GM23338 (cell line): ENCODE measurements at places on chromosomes 4 and X. TPM values are rescaled to one million over a fixed set of nuclear protein-coding genes. Genes with fewer than 3 reads are reported as not detected.

The ADH6 gene
- 0.40 and 0.58 TPM in 2 replicates for polyA plus RNA-seq

The PTTG2 gene
- polyA plus RNA-seq = 1.1 TPM in 1 of 2 replicates, not detected in the other

The STATH gene
- polyA plus RNA-seq = not detected in 2 replicates

The FTSJ1 gene
- 38.4 and 42.8 TPM in 2 replicates for polyA plus RNA-seq

The VSIG4 gene
- polyA plus RNA-seq = not detected in 2 replicates

The IQCM gene
- 0.24 TPM in 1 of 2 replicates, not detected in the other for polyA plus RNA-seq

DNA sequence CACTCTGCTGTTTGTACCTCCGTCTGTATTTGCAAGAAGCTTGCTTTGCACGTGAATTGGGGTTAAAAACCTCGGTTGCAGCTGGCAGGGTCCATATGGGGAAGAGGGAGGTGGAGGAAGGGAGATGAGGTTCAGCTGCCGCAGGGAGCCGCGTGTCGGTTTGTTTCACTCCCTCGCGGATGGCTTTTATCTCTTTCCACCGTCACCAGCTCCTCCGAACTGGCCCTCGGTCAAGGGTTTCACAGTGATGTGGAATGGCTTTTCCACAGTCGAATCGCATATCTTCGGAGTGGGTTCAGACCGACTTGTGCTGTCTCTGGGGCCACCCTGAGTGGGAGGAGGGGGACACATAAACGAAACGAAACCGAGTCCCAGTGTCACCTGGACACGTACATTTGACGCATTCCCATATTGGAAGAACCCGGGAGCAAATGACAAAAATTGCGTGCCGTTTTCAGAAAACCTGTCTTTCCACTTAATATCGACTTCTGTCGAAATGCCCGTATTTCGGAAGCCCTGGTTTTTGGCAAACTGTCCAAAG is 929 bp downstream of the ZBTB33 start:
- DNase-seq = peak; percentile 32

GRCh38 chr4:42391981-42392380 is 5.3 kb upstream of the SHISA3 start:
- DNase-seq = no peak

- DNase-seq = peak; percentile 63
Observed at GRCh38 chr4:183797445-183798300, 107.4 kb upstream of the STOX2 start.

GRCh38 chrX:150408561-150408960 is 45.4 kb downstream of the MAMLD1 start:
- no peak for DNase-seq

DNA sequence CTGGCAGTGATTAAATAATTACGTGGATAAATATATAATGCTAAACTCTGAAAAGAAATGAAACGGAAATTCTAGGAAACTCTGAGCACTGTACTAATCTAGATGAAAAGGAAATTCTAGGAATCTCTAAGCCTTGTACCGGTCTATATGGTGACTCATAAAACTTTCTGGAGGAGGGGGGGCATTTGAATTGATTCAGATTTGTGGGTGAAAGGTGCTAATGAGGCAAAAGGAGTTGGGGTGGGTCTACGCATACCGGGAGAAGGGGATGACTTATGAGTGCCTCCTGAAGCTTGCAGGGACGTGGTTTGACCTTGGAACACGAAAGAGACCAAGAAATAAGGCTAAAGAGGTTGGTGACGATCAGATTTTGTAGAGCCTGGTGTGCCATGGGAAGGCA is 151.7 kb upstream of the CASK start:
- no peak for DNase-seq

- no peak for DNase-seq
Observed at GRCh38 chr4:1168191-1169101, 3.9 kb downstream of the SPON2 start.

- no peak for DNase-seq
Observed at GRCh38 chr4:137804906-137805495, 272.7 kb upstream of the PCDH18 start.

DNA sequence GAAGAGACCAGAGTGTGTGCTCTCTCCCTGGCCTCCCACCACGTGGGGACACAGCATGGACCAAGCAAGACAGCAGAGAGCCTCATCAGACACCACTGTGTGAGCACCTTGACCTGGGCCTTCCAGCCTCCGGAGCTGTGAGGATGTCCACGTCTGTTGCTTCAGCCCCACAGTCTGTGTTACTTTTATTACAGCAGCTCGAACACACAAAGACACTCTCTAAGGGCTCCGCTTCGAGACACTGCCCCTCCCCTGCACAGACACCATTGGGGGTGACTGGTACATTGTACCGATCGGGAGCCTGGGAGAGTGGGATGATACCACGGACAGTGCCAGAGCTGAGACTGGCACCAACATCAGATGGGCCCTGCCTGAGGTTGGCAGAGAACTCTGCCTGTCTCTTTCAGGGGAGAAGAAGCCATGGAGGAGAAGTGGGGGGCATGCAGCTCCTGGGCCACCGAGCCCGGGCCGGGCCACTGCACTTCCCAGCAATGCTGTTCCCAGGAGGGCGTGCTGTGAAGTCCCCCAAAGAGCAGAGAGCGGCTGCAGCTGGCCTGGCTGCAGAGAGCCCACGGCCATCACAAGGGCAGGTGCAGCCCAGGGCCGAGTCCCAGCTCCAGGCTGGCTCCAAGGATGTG is 48.1 kb upstream of the HMX1 start:
- no peak for DNase-seq

- peak; percentile 5 for DNase-seq
Observed at GRCh38 chr4:101707596-101707995, 82.9 kb upstream of the BANK1 start.

GRCh38 chrX:46803140-46803539 is 33.7 kb upstream of the RP2 start:
- DNase-seq = peak; percentile 37

DNA sequence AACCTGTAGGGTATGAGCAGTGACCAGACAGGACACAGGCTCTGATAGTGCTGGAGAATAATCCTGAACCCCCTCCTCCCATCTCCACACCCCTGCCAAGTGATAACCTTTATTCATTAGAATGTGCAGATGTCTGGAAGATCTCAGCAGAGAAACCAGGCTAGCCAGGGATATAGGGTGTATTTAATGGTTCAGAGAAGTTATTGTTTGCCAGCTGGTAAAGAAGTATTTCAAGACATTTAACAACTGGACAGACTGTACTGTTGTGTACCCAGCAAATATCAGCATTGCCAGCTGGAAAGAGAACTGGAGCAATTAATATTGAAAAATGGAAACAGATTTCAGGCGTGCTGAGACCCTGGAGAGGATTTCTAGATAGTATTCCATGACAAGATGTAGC is 94.5 kb downstream of the RASGEF1B start:
- no peak for DNase-seq

DNA sequence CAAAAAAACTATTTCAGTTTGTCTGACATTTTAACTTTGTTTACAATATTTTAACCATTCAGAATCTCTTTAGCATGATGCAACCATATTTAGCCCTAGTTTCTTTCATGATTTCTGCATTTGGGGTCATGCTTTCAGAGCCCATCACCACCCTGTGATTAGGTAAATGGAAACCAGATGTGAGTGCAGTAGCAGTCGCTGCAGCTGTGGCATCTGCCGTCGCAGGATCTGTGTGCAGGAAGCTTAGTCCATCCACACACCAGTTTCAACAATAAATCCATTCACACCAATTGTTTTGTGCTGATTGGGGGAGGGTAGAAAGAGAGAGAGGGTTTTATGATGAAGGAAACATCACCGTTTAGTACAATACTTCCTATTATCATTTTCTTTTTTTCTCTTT is 130.5 kb downstream of the CPEB2 start:
- no peak for DNase-seq

DNA sequence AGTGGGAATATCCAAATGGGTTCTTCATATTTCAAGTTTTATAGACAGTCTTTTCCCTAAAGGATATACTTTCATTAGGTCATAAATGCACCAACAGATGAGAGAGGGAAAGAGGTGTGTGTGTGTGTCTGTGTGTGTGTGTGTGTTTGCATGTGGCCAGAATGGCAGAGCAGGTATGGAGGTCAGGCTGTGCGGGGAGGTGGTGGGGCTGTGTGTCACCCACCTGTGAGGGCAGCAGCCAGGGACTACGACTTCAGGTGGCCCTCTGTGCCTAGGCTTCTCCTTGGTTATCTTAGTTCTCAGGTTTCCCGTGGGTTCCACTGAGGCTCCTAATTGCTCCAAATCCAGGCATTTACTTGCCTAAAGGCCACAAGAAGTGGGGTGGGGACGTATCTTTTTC is 14.6 kb downstream of the HAND2 start:
- peak; percentile 11 for DNase-seq

- peak; percentile 67 for DNase-seq
Observed at GRCh38 chr4:67393699-67394281, 151.5 kb downstream of the CENPC start.

DNA sequence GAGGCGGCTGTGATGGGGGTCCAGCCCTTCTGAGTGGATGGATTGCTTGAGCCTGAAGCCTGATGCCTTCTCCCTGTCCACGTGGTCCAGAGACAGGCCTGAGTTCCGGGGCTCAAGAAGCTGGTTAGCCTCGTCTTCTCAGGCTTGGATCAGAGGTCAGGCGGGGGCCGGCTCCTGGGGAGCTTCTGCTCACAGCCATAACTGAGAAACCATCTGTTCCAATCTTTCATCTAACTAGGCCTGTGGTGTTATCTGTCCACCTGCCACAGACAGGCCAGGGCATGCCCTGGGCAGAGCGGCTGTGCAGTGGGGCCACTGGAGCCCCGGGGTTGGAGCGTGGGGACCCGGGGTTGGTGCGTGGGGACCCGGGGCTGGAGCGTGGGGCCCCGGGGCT is 63.1 kb downstream of the SORCS2 start:
- no peak for DNase-seq

GRCh38 chr4:87802858-87803257 is 3.5 kb downstream of the IBSP start:
- DNase-seq = no peak

- no peak for DNase-seq
Observed at GRCh38 chr4:108833046-108833445, 70.2 kb upstream of the ETNPPL start.

DNA sequence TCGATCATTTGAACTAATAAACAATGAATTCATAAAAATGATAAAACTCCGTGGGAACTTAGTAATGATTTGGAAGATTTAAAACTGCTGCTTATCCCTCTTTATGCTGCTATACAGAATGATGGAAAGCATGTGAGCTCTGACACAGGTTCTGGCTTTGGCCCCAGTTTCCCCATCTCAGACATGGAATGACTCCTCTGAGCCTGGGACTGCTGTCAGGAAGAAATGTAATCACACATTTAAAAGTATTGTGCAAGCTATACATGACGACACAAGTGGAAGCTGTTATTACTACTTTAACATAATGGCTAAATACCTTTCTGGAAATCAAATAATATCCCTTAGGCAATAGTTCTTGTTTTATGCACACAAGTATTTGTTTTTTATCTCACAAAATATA is 161.7 kb downstream of the DCHS2 start:
- DNase-seq = no peak

DNA sequence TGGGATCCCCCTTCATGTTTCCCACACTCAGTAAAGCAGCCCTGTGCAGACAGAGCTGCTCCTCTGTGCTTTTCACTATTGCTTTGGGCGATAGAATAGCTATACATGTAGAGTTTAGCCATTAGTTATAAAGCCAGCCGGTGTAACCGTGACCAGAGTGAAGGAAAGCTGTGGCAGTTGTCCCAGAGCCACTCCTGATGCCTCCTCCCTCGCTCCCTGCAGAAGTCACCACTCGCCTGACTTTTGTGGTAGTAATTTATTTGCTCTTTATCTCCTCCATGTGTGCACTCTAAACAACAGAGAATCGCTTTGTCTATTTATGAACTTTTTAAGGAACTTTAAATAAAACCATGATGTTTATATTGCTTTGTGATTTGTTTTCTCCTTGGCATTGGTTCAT is 41.8 kb upstream of the WWC2 start:
- DNase-seq = no peak

GRCh38 chr4:20612313-20612712 is 87.9 kb upstream of the PACRGL start:
- DNase-seq = no peak

- no peak for DNase-seq
Observed at GRCh38 chr4:592825-593520, 16.9 kb upstream of the TMEM271 start.

DNA sequence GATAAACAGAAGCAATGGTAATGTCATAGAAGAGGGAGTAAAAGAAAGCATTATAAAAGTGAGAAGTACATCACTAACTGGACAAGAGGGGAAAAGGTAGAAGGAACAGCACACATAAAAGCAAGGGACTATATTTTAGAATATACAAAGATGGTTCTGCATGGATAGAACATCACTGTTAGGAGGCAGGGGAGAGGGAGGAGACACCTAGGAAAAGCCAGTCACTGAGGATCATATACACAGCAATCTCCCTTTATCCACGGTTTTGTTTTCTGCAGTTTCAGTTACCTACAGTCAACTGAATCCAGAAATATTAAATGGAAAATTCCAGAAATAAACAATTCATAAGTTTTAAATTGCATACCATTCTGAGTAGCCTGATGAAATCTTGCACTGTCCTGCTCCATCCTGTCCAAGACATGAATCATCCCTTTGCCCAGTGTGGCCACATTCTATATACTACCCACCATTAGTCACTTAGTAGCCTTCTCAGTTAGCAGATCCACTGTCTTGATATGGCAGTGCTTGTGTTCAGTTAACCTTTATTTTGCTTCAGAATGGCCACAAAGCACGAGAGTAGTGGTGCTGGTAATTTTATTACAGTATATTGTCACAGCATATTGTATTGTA is 74.2 kb downstream of the PPA2 start:
- DNase-seq = no peak

GRCh38 chr4:78379040-78379439 is 172.5 kb upstream of the ANXA3 start:
- DNase-seq = no peak

- no peak for DNase-seq
Observed at GRCh38 chrX:116756958-116757357, 294.2 kb upstream of the CT83 start.

GRCh38 chrX:18377796-18378195 is 23.3 kb upstream of the SCML2 start:
- DNase-seq = peak; percentile 72

DNA sequence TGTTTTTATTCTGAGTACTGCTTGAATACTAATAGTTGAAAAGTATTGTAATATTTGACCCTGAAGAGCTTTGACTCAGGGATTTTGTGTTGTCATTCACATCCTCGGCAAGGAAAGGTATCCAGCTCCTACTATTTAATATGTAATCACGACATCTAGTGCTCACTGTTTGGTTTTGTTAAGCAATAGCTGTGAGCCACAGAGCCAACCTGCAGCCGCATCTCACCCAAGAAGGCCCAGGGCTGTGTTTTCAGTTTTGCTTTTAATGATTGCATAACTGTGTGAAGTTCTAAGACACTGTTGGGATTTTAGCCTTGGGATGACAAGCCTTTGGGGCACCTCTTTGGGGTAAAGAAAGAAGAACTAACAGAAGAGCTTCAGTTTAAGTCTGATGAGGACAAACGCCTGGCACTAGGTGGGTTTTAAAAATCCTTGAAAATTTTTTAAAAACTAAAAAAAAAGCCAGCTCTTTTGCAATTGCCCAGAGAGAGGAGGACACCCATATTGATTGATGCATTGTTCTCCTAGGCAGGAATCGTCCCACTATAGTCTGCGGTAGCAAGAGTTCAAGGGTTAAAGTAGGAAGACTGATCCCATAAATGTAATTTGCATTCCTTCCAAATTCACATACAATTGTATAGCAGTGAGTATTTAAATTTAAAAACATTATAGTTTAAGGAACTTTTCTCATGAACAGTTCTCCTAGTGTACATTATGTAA is 157.8 kb downstream of the RELL1 start:
- peak; percentile 19 for DNase-seq
